ENCODE measurements at places on chromosomes 3 and 15. TPM values are rescaled to one million over a fixed set of nuclear protein-coding genes. Genes with fewer than 3 reads are reported as not detected.
A peak's percentile ranks its signal among the peaks of the same experiment; 100 is the strongest.

DNA sequence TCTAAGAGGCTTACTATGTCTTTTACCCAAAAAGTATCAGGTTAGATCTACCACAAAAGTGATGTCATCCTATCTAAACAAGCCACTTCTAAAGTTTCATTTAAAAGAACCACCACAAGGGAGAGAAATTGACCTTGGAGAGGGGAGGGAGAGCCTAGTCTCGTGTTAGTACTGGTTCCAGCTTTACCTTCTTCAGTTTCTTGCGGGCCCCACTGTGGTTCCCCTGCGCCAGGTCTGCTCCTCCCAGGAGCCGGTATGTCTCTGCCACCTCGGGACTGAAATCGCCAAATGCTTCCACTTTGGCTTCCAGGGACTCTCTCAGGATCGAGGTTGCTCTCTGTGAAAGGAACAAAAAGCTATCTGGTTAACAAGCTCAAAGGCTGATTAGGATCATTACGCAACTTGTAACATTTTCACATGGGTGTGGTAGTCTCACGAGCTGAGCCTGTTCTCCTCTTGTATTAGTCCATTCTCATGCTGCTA lies 51.1 kb downstream of the SYNM start:
- no peaks in the 10 kb centered on the region for H3K36me3 ChIP-seq
- H3K27ac ChIP-seq: no peak overlapping the region
- no peaks in the 10 kb centered on the region for H3K27me3 ChIP-seq
- no peak overlapping the region for H3K4me3 ChIP-seq
- H3K4me1 ChIP-seq: no peaks in the 10 kb centered on the region

DNA sequence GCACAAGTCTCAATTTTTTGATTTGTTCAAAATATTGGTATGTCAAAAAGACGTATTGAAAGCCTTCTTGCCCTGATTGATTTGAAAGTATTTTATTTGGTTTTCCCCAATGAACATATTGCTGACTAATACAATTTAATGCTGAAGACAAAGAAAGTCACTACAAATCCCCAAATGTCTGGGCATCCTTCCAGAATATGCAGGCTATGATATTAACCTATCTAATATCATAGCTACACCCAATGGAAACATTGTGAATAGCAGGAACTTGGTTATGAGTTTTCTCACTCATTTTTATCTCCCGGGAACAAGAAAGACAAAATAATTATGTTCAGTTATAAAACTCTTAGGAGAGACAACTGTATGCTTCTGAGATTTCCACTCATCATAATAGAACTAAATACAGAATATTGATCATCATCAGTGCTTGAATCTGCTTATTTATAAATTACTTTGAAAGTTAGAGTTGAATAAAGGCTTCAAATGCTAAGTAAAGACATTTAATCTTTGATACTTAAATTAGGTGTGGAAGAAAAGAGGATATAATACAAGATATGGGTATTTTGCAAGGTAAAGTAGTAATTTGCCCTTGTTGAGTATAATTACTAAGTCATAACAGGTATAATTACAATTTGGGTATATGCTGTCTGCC lies 483.9 kb downstream of the RBMS3 start:
- H3K27me3 ChIP-seq: no peaks in the 10 kb centered on the region
- H3K4me3 ChIP-seq: no peak overlapping the region
- H3K36me3 ChIP-seq: no peaks in the 10 kb centered on the region
- H3K4me1 ChIP-seq: no peaks in the 10 kb centered on the region
- no peak for DNase-seq

DNA sequence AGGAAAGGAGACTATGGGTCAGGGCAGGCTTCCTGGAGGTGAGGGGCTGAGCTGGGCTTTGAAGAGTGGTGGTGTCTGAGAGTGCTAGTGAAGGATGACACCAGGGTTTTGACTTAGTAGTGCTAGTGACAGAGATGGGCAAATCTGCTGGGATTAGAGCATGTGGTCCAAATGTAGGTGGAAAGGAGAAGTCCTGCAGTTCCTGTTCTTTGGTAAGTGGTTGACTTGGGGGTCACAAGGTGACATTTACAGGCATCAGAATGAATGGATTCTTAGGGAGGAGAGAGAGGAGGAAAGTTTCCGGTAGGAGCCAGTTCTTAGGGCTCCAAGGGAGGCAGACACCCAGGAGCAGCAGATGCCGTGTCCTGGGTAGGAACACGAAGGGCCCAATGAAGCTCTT lies 796 bp upstream of the DOCK3 start:
- H3K36me3 ChIP-seq: no peaks in the 10 kb centered on the region
- no peak overlapping the region for H3K4me3 ChIP-seq
- DNase-seq: no peak
- H3K27ac ChIP-seq: no peak overlapping the region
- peaks cover 3% of the 10 kb centered on the region for H3K4me1 ChIP-seq

DNA sequence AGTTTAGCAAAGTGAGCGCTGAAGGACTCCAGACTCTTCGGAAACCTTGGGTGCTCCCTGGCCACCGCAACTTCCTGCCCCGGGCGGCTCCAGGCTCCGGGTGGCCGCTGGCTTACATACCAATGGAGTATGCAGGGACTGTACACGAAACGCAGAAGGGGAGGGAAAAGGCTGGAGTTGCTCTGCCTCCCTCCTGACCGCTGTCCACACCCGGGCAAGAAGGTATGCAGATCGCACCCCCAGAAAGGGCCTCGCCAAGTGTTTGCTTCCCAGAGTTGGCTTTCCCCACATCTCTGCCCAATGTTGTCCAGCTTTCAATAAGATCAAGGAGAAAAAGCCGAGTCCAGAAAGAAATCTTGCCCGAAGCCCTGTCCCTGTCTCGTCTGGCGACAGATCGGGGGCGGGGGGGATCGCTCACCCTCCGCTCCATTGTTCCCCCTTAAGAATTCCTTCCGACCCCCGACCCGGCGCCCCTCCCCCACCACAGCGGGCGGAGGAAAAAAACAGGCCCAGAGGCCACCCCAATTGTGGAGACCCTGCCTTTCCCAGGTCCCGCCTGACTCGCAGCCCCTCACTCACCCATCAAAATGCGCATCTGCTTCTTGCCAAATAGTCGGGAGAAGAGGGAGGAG lies 533 bp downstream of the ARF4 start:
- no peaks in the 10 kb centered on the region for H3K27me3 ChIP-seq
- H3K27ac ChIP-seq: peak overlapping the region; percentile 98
- DNase-seq: peak; percentile 83
- no peaks in the 10 kb centered on the region for H3K36me3 ChIP-seq

Gene IGDCC3
- not detected for total RNA-seq

- H3K4me3 ChIP-seq: no peak overlapping the region
- no peaks in the 10 kb centered on the region for H3K27me3 ChIP-seq
- no peaks in the 10 kb centered on the region for H3K4me1 ChIP-seq
- H3K27ac ChIP-seq: no peak overlapping the region
- DNase-seq: no peak
Measured at GRCh38 chr15:50415752-50416404, 8.3 kb upstream of the USP8 start.

Gene MME
- total RNA-seq: 500 TPM

Gene SRGAP3
- 6.7 TPM for total RNA-seq

GRCh38 chr3:40170395-40170794 lies 139.1 kb upstream of the EIF1B start:
- no peaks in the 10 kb centered on the region for H3K36me3 ChIP-seq
- no peak overlapping the region for H3K27ac ChIP-seq
- H3K4me1 ChIP-seq: peaks cover 10% of the 10 kb centered on the region
- H3K27me3 ChIP-seq: no peaks in the 10 kb centered on the region
- no peak for DNase-seq

GRCh38 chr3:7062714-7063113 lies 201.8 kb downstream of the GRM7 start:
- no peak overlapping the region for H3K4me3 ChIP-seq
- no peaks in the 10 kb centered on the region for H3K4me1 ChIP-seq
- no peak for DNase-seq
- H3K27ac ChIP-seq: no peak overlapping the region

DNA sequence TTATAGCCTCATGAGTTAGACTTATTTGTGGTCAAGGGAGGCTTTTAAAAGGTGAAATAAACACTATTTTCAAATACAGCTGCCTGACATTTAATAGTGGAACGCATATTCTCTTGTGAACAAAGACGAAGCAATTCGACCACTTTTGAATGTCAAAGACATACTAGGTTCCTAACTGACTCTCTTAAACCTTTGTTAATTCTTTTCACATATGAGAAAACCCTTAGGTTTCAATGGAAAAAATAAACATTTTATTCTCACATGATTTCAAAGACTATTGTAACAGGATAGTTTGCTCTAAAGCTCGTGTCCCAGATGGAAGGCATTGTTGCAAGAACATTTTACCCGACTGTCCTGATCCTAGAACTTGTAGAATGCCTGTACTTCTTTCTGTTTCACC lies 74.8 kb upstream of the BOC start:
- no peak for DNase-seq

GRCh38 chr3:117603097-117603496 lies 893.5 kb downstream of the TUSC7 start:
- no peak overlapping the region for H3K4me3 ChIP-seq
- H3K36me3 ChIP-seq: no peaks in the 10 kb centered on the region
- H3K27ac ChIP-seq: no peak overlapping the region
- no peak for DNase-seq
- no peaks in the 10 kb centered on the region for H3K4me1 ChIP-seq

- no peaks in the 10 kb centered on the region for H3K27me3 ChIP-seq
- DNase-seq: no peak
- H3K27ac ChIP-seq: no peak overlapping the region
- H3K4me3 ChIP-seq: no peak overlapping the region
- H3K4me1 ChIP-seq: no peaks in the 10 kb centered on the region
Measured at GRCh38 chr3:186921578-186921977, 8.7 kb upstream of the ST6GAL1 start.

- peak; percentile 42 for DNase-seq
- H3K4me1 ChIP-seq: no peaks in the 10 kb centered on the region
- H3K4me3 ChIP-seq: no peak overlapping the region
- H3K36me3 ChIP-seq: no peaks in the 10 kb centered on the region
Measured at GRCh38 chr3:126954141-126954842, 28.6 kb upstream of the PLXNA1 start.

DNA sequence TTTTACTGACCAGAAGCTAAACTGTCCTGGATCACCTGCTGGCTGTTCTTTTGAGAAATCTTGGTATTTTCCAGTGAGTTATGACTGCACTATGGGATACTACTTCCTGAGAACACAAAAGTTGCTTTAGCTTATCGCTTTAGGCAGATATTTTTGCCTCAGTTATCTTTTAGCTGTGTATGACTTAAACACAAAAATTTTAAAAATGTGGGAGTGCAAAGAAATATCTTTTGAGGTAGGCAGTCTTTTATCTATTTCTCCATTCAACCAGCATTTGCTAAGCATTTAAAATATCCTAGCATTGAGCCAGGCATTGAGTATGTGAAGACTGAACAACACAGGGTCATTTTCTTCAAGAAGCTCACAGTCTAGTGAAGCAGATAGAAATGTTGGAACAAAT lies 981.9 kb downstream of the FHIT start:
- H3K4me3 ChIP-seq: no peak overlapping the region
- H3K4me1 ChIP-seq: no peaks in the 10 kb centered on the region
- H3K36me3 ChIP-seq: no peaks in the 10 kb centered on the region
- no peaks in the 10 kb centered on the region for H3K27me3 ChIP-seq

DNA sequence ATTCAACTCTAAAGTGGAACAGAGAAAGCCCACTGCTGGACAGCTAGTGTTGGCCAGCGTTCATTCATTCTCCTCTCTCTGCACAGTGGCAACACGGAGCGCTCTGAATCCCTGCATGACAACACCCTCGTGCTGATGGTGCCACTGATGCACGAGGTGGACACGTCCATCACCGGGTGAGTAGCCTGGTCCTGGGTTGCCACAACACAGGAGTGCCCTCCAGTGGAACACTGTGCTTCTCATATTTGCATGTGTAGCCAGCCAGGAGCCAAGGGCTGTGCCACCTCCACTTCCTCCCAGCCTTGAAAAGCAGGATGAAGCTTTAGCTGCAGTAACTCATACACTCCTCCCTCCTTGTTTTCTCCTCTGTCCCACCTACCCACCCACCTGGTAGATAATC lies 120.0 kb upstream of the CTDSPL start:
- H3K4me1 ChIP-seq: no peaks in the 10 kb centered on the region
- no peaks in the 10 kb centered on the region for H3K36me3 ChIP-seq
- H3K27me3 ChIP-seq: no peaks in the 10 kb centered on the region
- H3K4me3 ChIP-seq: no peak overlapping the region
- no peak for DNase-seq

DNA sequence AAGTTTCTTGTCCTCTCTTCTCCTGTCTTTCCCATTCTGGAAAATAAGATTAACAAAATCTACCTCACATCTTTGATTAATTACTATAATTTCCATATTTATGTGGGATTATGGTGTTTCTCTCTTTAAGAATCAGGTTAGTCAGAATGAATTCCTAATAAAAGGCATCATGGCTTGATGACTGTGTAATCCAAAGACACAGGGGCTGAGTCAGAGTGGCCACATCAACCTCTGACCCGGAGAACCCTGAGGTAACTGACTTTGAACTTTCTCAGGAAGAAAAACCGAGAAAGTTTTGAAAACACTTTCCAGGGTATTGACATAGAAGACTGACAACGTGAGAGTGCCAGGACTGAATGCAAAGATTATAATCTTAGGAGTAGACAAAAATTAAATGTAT lies 170.3 kb upstream of the MCTP2 start:
- no peaks in the 10 kb centered on the region for H3K4me1 ChIP-seq
- DNase-seq: no peak
- H3K4me3 ChIP-seq: no peak overlapping the region
- H3K36me3 ChIP-seq: no peaks in the 10 kb centered on the region
- H3K27me3 ChIP-seq: no peaks in the 10 kb centered on the region
- no peak overlapping the region for H3K27ac ChIP-seq

Measured in Peyer's patch (tissue), 4 donors.